GM20000 (cell line): ENCODE measurements at places on chromosomes 5 and 9.

DNA sequence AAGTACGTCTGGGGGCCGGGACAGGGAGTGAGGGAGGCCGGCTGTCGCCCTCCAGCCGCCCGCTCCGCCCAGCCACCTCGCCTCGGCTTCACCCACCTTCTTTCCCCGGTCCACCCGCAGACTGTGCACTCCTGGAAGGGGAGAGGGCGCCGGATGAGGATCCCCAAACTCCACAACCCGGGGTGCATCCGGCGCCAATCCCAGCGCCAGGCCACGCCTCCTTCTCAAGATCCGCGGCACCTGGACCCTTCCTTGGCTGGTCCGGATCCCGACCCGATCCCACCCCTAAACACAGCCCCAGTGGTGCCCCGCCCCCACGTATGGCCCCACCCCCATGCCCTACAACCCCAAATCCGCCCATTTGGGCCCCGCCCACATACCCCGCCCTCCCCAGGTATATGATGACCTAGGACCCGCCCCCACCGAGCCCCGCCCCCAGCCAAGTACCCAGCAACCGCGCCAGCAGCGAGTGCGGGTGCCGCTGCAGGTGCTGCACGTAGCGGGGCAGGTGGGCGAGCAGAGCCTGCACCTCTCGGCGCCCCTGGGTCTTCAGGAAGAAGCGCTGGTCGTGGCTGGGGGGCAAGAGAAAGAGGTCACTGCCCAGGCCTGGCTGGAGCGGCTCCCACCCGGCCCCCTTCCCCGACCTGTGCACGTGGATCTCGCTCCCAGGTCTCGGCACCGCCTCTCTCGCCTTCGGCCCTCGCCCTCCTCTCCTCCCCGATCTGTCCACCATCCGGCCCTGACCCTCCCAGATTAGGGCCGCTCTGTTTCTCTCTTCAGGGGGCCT lies 3.2 kb downstream of the PIP5KL1 start:
- DNase-seq = no peak

DNA sequence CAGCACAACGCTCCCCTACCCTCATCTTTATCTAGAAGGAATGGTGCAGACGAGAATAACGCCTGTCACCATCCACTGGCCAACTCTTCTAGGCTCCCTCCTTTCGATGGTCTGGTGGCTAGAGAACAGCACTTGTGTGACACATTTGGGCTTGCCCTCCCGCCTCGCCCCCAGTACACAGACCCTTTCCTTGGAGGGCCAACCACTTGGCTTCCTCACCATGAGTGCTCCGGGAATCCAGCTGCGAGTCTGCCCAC lies 1.4 kb downstream of the GNAQ start:
- peak; percentile 31 for DNase-seq

DNA sequence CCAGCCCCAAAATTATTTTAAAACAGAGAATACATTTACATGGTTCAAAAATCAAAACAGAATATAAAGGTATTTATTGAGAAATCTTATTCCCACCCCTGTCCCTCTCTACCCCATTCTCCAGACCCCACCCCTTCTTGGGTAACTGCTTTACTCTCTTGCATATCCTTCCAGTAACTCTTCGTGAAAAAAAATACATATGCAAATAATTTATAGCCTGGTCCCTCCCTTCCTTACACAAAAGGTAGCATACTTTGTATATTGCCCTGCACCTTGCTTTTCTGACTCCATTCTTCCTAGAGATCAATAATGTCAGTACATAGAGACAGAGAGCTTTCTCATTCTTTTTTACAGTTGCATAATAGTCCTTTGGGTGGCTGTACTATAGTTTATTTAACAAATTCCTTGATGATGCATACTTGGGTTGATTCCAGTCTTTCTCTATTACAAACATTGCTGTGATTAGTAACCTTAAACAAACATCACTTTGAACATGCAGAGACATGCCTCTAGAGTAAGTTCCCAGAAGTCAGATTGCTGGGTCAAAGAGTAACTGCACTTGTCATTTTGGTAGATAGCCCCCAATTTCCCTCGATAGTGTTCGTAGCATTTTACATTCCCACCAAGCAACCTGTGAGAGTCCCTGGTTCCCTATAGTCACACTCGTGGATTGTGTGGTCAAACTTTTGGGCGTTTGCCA lies 47.9 kb downstream of the STOM start:
- DNase-seq = no peak

DNA sequence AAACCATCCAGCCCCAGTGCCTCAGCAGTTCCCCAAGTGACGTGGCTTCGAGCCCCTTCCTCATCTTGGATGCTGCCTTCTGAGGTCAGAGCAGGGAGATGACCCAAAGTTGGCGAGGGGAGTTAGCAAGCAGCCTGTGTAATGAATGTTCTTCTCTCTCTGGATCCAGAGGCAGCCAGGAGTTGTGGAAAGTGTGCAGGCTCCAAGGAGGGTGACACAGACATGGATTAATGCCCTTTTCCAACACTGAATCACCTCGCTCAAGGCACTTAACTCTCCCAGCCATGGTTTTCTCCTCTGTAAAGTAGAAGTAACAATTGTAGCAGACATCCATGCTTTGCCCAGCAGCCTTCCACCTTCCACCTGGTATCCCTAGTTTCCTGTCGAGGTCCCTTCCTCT lies 64.6 kb upstream of the HAND1 start:
- DNase-seq = no peak

DNA sequence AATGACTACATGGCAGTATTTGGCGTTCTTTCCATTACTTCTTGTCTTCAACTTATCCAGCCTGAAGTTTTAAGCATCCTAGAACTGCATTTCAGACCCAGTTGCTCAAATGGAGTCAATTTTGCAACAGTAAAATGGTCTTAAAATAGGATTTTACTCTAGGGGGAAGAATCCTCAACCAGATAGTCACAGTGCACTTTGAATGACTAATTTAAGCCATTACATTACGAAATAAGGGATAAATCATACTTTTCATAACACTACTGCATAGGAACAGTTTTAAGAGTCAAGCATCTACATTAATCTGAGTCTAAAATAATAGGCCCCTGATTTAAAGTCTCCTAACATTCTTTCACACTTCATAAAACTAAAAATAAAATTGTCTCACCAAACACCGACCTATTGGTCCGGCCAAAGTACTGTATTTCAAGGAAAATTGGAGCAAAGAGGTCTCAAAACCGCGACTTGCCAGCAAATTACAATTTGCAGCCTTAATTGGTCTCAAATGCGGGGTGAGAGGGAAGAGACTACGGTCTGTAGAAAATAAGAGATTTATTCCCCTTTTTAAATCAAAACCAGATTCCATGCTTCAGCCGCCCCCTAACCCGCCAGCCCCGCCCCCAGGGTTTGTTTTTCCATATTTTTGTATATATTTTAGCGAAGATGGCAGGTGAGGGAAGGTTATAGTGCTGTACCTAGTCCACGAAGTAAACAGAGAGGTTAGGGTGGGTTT lies 1.2 kb upstream of the SMARCA2 start:
- no peak for DNase-seq

- no peak for DNase-seq
These were observed 134.4 kb upstream of the EFNA5 start for GRCh38 chr5:107805166-107805565.
